ENCODE measurements at places on chromosomes 12 and 14. TPM values are rescaled to one million over a fixed set of nuclear protein-coding genes. Genes with fewer than 3 reads are reported as not detected.
A peak's percentile ranks its signal among the peaks of the same experiment; 100 is the strongest.

DNA sequence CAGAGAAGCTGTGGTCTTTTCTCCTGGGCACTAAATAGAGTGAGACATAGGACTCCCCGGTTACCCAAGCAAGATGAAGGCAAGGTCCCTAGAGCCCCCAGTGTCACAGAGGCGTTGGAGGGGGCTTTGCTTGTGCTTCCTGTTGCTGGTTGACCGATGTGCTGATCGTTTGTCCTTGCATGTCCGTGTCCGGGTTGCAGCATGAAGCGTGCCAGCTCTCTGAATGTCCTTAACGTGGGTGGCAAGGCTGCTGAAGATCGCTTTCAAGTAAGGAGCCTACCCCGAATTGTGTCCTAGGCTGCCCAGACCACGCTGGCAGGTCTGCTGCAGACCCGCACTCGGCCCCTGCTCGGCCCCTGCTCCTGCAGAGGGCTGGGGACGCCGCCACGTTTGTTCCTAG is 23.1 kb downstream of the XRCC3 start:
- no peak for DNase-seq

DNA sequence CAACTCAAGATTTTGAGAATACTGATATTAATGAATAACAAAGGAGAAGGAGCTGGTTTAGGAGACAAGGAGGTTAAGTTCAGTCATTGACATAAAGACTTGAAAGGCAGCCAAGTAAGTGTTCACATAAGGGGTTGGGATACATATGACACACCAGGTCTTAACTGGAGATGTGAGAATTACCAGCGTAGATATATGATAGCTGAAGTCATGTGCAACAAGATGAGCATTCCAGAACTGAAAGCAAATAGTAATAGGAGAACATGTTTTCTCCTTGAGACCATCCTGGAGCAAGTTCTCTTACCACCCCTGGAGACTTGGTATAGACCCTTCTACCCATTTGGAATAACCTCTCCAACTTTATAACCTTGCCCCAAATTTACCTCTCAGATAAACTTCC is 43.3 kb upstream of the NPFF start:
- DNase-seq: no peak

DNA sequence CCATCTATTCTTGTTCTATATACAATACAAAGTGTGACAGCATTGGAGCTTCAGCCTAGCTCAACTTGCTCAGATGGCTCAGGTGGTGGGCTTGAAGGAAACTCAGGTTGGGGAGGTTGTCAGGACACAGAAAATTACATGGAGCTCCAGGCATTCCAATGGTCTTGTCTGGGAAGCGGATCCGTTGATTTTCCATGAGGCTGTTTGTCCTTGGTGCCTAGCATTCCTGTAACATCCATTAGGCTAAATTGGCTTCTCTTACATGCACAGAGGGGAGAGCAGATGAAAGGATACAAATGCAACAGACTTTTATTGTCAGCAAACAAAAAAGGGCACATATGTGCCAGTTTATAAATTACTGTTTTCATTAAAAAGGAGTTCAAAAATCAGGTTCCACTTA is 75.5 kb upstream of the OTX2 start:
- DNase-seq: no peak

DNA sequence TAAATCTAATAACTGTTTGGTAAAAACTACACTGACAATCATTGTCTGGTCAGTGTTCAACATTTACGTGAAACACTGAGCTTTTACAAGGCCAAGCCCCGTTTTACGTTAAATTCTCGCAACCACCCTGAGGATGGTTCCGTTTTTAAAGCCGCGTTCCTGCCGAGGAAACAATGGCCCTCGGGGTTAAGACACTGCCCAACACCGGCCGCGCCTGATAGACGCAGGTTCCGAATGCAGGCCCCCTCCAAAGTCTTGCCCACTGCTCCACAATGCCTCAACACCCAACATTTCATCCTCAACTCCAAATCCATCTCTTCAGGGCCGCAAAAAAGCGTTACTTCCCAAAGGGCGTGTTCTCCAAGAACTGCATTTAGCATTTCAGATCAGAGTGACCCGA is 953 bp upstream of the SNRPF start:
- DNase-seq: no peak

DNA sequence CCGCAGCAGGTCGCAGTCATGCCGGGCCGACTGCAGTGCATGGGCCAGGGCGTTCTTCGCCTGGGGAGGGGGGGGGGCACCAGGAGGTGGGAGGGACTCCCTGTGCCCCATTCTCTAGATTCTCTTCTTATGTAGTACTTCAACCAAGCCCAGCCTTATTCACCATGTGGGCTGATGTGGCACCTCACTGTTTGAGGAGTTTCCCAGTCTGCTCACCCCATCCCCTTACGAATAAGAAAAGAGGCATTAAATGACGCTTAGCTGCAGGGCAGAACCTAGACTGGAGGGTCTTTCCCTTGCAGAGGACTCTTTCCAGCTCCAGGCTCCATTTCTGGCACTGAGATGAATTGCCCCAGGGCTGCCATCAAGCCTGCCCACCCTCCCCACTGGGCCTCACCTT is 12.2 kb downstream of the CMTM5 start:
- no peak for DNase-seq

- DNase-seq: no peak
Observed at GRCh38 chr14:88477513-88478250, 77.1 kb downstream of the PTPN21 start.

Gene SERPINA5
- total RNA-seq: not detected

Gene DDIT3
- 38.1 TPM for total RNA-seq

- no peak for DNase-seq
Observed at GRCh38 chr12:49491823-49492222, 47.0 kb upstream of the KCNH3 start.

Gene GNB3
- total RNA-seq: 1.1 TPM

GRCh38 chr12:53739214-53740129 is 12.2 kb upstream of the CALCOCO1 start:
- no peak for DNase-seq

DNA sequence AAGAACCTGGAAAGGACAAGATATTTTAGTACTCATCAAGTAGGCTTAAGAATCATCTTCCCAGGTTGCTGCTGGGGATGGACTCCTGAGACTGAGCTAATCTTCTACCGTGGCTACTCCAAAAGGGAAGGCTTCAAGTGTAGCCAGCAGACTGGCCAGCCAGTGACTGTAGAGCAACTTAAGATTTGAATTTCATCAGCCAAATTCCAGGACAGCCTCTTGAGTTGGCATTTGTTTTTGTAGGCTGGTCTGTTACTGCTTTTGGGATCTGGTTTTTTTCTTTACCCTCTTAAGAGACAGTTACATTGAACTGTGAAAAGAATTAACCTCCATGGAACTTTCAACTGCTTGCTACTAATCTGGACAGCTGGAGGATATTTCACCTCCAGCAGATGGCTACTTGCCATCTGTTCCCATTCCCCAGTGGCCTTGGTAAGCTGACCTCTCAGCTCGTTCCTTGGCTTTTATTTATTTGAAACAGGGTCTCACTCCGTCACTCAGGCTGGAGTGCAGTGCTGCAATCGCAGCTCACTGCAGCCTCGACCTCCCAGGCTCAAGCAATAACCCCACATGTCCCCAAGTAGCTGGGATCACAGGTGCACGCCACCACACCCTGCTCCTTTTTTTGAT is 20.7 kb downstream of the VTI1B start:
- peak; percentile 42 for DNase-seq

DNA sequence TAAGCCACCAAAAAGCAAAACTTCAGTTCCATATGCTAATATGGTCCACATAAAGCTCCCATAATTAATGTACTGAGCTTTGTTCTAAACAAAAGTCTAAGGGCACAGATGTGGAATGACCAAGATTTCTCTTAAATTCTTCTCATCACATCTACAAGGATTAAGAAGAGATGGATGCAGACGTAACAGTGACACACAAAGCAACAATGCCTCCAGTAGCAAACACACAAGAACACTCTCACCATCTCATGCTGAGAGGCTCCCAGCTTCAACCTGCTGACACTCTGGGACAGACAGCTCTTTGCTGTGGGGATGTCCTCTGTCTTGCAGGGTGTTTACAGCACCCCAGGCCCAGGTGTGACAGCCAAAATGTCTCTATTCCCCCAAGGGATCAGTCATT is 48.2 kb downstream of the SETD3 start:
- DNase-seq: no peak

GRCh38 chr12:60257063-60257462 is 661.2 kb downstream of the SLC16A7 start:
- DNase-seq: no peak

DNA sequence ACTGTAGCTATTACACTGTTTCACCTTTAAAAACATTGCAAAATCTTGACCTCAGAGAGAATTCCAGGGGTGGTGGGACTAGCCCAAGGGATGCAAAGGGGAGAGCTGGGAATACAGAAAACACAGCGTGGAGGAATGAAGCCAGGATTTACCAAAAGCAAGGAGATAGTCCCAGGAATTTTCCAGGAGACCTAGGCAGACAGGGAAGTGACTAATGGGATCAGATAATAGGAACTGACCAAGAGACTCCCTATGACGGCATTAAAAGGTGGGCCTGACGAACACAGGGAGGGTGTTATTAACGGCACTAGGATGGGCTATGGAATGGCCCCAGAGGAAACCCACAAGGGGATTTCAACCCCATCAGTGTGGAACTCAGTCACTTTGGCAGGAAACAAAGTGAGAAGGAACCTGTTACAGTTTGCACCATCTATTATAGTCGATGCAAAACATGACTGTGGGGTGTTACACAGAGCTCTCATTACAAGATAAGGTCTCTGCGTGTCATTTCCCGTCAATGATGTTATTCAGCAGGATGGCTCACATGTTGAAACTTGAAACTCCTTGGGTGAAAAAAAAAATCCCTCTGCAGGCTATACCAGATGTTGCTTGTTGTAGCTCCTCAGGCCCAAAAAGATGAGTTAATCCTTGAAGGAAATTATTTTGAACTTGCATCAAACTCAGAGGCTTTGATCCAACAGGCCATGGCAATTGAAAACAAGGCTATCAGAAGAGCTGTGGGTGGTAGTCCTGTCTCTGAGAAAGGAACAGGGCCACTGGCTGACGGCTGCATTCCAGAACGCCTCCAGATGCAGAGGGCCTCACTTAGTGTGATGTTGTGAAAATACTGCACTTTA is 58.7 kb downstream of the DRAM1 start:
- no peak for DNase-seq

DNA sequence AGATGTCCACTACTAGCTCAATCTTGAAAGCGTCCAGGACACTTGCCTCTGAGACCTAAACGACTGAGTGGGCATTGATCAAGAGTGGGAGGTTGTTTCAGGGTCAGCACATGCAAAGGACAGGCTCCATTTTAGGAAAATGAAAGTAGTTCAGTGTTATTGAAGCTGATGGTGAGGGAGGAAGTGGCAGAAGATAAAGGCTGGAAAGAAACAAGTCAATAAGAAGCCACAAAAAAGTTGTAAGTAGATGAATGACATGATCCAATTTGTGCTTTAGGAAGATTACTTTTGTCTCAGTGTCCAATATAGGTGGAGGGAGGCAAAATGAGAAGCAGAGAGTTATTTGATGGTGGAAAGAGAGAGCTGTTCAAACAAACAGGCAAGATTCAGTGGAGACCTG is 22.0 kb downstream of the GPR65 start:
- no peak for DNase-seq

Gene EPYC
- total RNA-seq: not detected

GRCh38 chr12:4766445-4766844 is 46.2 kb downstream of the GALNT8 start:
- no peak for DNase-seq

- DNase-seq: no peak
Observed at GRCh38 chr12:40837891-40838429, 145.7 kb downstream of the CNTN1 start.

DNA sequence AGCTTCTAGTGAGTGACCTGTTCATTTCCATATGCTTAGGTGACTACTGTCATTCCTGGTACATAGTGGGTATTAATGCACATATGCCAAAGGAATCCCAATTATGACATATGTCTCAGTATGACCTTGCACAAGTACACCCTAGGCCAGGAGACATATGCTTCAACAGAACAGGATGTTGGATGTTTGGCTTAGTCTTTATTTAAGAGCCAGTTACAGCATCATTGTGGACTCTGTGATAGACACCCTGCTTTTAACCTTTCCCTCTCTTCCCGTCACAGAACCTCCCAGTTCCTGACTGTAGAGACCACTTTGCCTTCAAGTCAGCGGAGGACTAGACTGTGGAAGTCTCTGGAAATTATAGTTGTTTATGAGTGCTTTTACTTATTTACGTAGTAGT is 72.9 kb downstream of the DAAM1 start:
- DNase-seq: no peak

Gene LRP1
- total RNA-seq: 187 TPM

Gene IFI27
- 210 TPM for total RNA-seq

DNA sequence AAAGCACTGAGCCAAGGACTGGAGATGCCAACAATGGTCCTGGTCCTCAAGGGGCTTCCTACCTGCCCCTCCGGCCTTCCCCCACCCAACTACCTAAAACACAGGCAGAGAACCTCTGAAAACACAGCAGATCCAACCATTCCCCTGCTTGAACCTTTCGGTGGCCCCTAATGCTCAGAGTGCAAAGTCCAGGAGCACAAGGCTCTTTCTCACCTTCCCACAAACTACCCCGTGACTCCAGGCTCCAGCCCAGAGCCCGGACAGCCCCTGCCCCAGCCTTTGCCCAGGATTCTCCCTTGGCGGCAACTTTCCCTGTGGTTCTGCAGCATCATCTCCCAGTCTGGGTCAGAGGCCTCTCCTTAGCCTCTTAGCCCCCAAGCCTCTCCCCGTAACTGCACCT is 1.6 kb upstream of the CD9 start:
- DNase-seq: no peak

GRCh38 chr12:6540181-6540877 is 6.0 kb downstream of the GAPDH start:
- DNase-seq: peak; percentile 94

DNA sequence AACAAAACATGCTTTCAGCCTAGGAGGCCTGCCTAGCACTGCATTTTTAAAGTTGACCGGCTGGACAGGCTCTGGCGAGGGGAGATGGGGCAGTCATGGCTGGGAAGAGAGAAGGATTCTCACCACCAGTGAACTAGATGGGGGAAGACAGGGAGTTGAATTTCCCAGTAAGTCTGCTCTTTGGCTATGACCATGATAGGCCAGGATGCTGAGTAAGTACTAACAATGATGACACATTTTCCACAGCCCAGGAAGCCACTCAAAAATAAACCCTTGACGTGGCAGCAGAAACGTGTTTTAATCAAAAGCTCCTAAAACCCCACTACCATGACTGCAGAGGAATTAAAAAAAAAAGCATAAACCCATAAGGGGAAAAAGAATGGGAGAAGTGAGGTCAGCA is 19.0 kb downstream of the KCTD10 start:
- DNase-seq: no peak
